Activated B cell treated with CpG ODN at 0.5 μM for 24 hours (primary cell): ENCODE measurements at places on chromosomes 7 and 10. TPM values are rescaled to one million over a fixed set of nuclear protein-coding genes. Genes with fewer than 3 reads are reported as not detected.

GRCh38 chr10:132516771-132517725 is 20.5 kb upstream of the INPP5A start:
- DNase-seq, result peak; percentile 14

DNA sequence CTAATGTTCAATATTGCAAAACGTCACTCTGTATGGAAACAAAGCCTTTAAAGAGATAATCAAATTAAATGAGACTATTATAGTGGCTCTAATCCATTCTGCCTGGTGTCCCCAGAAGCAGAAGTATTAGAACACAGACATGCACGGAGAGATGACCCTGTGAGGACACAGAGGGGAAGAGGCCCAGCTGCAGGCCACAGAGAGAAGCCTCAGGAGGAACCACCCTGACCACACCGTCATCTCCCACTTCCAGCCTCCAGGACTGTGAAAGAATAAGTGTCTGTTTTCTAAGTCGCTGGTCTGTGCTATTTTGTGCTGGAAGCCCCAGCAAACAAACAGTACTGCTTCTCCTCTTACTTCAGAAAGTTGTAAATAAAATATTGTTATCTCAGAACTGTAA is 283.5 kb upstream of the ADARB2 start:
- DNase-seq, result no peak

- no peak for DNase-seq
Measured at GRCh38 chr7:134988161-134988560, 1.9 kb downstream of the AGBL3 start.

GRCh38 chr7:112080978-112081377 is 125.2 kb downstream of the DOCK4 start:
- no peak for DNase-seq

DNA sequence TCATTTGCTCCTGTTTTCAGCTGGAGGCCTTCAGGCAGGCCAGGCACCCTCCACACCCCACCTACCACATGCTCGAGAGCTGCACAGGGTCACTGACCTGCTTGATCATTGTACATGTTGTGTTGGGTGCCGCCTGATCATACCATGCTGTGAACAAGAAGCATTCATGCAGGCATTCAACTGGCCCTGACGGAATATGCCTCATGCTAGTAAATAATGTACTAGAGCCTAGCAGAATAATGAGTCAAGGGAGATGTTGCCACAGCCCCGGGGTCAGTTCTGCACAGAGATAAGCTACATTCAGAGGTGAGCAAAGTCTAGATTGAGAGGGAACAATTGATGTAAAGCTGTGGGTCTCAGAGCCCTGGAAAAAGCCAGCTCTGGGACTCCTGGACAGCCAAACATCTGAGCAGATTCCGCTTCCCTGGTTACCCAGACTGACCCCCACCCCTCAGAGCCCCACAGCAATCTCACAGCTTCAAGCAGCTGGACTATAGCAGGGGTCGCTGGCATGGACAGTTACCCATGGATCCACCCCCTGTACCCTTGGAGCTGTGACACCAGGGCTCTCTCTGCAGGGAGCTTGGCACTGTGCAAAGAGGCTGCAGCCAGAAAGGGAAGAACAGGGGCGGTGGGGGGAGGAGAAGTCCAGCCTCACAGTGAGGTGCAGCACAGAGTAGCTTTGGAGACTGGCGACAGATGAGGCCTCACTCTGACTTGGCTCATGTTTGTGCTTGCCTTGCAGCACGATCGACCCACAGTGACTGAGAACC is 86.6 kb downstream of the FRMPD2 start:
- no peak for DNase-seq

- DNase-seq, result no peak
Measured at GRCh38 chr7:103031781-103032180, 42.8 kb downstream of the FBXL13 start.

MYO1G gene
- 143 and 154 TPM in 2 replicates for total RNA-seq

PON1 gene
- total RNA-seq, result not detected in 2 replicates

OR2A5 gene
- total RNA-seq, result not detected in 2 replicates
